Fibroblast of the aortic adventitia (primary cell): ENCODE measurements at places on chromosomes 11 and 22.

GRCh38 chr11:119431523-119431922, 8.6 kb upstream of the THY1 start:
- no peak for DNase-seq

GRCh38 chr11:83409476-83409875, 123.3 kb upstream of the CCDC90B start:
- DNase-seq, result no peak

- DNase-seq, result peak; percentile 71
Observed at GRCh38 chr11:94786264-94787126, 18.3 kb downstream of the AMOTL1 start.

DNA sequence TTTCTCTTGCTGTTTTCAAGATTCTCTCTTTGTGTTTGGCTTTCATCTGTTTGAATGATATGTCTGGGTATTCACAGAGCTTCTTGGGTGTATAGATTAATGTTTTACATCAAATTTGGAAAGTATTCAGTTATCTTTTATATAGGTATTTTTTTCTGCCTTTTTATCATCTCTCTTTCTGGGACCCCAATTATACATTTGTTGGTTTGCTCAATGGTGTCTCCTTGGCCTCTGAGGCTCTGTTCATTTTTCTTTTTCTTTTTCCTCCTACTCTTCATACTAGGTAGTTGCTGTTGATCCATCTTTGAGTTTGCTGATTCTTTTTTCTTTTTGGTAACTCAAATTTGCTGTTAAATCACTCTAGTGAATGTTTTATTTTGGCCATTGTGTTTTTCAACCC, 14.3 kb downstream of the PLAAT5 start:
- DNase-seq, result no peak

GRCh38 chr11:102112509-102112821, 2.2 kb downstream of the YAP1 start:
- no peak for DNase-seq

DNA sequence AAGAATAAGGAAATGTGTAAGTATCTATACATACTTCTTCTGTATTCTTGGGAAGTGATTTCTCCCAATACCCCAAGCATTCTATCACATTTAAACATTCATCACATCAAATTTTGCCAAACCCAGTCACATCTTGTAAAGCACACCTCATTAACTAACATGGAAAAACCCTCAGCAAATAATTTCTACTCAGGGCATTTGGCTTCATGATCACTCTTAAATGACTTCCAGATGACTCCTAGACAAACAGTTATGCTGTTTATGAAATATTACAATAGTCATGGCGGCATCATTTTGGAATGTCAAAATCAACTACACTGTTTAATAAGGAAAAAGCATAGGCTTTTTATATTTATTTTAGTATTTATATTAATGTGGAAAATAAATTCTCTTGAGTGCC, 47.3 kb upstream of the CCDC34 start:
- no peak for DNase-seq

DNA sequence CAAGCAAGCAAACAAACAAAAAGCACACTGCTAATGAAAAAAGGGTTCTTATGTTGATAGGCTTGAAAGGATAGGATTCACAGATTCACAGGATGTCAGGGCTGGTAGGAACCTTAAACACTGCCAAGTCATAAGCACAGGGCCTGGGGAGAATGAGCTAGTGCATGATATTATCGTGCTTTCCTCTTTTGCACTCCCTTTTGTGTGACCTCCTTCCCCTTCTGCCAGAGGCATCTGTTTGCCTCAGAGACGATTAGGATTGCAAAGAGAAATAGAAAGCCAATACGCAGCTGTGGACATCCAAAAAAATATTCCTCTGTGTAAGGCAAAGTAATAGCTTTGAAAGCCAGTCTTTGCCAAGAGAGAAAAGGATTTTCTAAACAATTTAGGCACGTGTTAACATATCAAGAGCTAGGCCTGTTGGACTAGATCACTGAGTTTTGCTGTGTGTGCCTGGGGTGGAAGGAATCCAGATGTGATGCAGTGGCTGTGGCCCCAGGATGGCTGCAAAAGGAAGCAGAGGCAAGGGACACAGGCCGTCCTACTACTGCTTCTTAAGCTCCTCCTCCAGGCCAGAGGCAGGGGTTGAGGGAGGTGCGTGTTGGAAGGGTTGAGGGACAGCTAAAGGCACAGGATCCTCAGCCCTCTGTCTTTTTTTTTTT, 30.6 kb downstream of the MCHR1 start:
- peak; percentile 84 for DNase-seq

- peak; percentile 84 for DNase-seq
Observed at GRCh38 chr11:128814856-128815705, 52.0 kb downstream of the KCNJ1 start.

GRCh38 chr11:71500601-71501021, 26.5 kb upstream of the KRTAP5-7 start:
- no peak for DNase-seq

DNA sequence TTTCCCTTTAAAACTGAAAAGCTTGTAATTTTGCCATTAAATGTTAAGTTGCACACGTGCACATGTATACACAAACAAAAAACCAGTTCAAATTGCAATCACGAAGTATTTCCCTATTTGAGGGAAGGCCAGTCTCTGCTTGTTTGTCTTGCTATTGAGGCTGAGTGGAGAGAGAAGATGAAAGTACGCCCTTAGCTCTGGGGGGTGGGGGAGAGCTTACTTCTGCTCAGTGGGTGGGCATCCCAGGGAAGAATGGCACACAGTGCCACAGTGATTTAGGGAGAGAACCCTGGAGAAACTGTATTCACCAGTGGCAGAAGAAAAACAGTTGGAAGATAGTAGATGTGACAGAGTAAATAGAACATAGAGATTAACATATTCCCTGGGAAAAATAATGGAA, 8.7 kb downstream of the YAP1 start:
- DNase-seq, result no peak

DNA sequence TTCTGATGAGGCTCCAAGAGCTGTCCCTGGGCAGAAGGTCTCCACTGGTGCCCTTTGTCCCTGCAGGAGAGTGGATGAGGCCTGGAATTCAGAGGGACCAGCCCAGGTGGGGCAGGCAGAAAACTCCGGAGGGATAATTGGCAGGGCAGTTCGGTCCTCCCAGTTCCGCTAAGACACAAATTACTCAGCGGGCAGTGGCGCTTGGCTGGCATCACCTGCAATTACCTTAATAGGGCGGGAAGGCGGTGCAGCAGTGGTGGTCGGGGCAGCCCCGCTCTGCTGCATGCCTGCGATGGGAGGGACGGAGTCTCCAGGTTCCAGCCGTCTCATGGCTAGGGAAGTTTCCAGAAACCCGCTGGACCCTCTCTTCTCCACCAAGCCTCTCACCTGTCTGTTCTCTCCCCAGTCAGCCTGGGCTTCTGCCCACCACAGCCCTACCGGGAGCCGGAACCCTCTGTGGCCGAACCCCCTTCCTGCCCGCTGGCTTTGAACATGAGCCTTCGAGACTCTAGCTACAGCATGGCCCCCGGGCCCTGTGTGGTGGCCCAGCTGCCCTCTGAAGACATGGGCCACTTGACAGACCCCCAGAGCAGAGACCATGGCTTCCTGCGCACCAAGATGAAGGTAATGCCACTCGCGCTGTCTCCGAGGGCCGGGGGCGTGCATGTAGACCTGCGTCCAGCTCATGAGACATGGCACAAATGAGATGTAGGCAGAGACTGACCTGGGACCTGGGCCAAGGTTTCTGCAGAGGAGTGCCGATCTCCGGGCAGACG, 7.0 kb downstream of the OVOL1 start:
- DNase-seq, result no peak
